Endothelial cell (in vitro differentiated cells): ENCODE measurements at places on chromosomes 1 and 21. TPM values are rescaled to one million over a fixed set of nuclear protein-coding genes. Genes with fewer than 3 reads are reported as not detected.

NBPF4 gene
- not detected for total RNA-seq

DNA sequence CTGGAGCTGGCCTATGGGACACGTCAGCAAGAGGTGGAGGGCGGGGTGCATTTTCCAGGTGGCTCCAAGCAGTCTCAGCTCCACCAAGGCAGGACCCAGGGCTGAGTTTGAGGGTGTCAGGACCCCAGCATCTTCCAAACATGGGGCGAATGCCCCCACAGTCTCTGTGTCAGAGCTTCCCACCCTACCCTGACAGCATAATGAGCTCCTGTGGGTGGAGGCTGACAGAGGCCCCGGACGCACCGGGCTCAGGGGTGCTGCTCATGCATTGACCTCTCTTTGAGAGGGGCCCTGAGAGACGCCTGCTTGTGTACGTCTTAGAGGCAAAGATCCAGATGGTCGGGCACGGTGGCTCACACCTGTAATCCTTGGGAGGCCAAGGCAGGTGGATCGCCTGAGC, 37.2 kb downstream of the SLC2A7 start:
- DNase-seq: no peak

- DNase-seq: no peak
Observed at GRCh38 chr1:228374711-228375577, 31.7 kb downstream of the TRIM11 start.

- no peak for DNase-seq
Observed at GRCh38 chr1:25808481-25809244, 8.7 kb downstream of the SELENON start.

DCDC2B gene
- not detected for total RNA-seq

DNA sequence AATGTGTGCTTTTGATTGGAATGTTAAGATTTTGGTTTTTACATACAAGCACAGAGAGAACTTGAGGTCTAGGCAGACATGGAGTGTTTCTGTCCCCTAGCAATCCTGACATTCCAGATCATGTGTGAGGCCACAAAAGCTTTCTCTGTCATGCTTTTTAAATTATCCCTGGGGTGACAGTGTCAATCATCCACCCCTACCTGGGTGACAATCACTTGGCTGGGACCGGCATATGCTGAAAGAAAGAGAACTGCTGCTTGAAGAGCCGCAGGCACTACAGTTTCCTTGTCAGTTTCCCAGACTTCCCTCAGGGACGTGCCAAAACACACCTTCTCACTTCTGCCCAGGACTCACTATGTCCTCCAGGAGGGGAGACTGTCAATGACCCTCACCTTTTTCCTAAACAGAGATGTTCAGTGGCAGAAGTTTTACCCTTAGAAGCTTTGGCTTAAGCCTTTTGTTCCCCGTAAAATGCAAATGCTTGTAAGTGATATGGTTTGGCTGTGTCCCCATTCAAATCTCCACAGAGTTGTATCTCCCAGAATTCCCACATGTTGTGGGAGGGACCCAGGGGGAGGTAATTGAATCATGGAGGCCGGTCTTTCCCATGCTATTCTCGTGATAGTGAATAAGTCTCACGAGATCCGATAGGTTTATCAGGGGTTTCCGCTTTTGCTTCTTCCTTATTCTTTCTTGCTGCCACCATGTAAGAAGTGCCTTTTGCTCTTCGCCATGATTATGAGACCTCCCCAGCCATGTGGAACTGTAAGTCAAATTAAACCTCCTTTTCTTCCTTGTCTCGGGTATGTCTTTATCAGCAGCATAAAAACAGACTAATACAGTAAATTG, 217.4 kb downstream of the FGGY start:
- no peak for DNase-seq

DNA sequence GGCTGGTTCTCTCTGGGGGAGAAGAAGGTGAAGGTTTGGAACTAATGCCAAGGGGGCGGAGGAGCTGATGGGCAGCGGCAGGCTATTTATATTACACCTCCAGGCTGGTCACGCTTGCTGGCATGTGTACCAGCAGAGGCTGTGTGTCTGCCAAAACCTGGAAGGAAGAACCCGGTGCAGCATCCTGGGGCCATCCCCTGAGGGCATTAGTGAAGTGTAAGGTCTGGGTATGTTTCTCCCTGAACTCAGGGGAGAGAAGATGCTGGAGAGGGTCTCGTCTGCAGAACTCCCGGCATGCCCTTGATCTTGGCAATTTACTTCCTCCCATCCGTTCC, 5.3 kb downstream of the DISP3 start:
- no peak for DNase-seq

FAM78B gene
- 1.3 TPM for total RNA-seq

BCL10 gene
- total RNA-seq: 33.6 TPM
